ENCODE measurements at places on chromosomes 6 and 20.

- no peak for DNase-seq
These were observed 43.3 kb upstream of the IRF4 start for GRCh38 chr6:347951-348859.

- no peak for DNase-seq
These were observed 253.2 kb downstream of the UST start for GRCh38 chr6:148999929-149000468.

GRCh38 chr6:46586906-46587305, 65.7 kb downstream of the CYP39A1 start:
- no peak for DNase-seq

DNA sequence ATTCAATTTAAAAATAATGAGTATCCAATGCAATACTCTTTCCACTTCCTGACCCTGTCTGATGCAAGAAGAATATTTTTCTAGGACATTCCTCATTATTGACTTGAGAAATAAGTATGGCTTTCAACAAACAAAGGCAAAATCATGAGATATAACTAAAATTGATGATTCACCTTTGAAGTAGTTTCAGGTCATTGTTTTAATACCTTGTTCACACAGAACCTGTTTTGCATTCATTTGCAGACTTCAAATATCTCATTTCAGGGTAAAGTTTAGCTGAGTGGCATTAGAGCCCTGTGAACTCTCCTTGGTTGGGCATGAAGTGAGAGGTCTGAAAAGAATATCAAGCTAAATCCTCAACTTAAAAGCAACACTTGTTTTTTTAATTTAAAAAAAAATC, 309.2 kb downstream of the NRN1 start:
- DNase-seq = no peak

DNA sequence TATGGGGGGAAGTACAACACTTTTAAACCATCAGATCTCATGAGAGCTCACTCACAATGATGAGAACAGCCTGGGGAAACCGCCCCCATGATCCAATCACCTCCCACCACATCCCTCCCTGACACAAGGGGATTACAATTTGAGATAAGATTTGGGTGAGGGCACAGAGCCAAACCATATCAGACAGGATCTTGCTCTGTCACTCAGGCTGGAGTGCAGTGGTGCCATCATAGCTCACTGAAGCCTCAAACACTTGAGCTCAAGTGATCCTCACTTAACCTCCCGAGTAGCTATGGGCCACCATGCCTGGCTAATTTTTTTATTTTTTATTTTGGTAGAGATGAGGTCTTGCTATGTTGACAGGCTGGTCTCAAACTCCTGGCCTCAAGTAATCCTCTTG, 5.1 kb upstream of the IYD start:
- no peak for DNase-seq

DNA sequence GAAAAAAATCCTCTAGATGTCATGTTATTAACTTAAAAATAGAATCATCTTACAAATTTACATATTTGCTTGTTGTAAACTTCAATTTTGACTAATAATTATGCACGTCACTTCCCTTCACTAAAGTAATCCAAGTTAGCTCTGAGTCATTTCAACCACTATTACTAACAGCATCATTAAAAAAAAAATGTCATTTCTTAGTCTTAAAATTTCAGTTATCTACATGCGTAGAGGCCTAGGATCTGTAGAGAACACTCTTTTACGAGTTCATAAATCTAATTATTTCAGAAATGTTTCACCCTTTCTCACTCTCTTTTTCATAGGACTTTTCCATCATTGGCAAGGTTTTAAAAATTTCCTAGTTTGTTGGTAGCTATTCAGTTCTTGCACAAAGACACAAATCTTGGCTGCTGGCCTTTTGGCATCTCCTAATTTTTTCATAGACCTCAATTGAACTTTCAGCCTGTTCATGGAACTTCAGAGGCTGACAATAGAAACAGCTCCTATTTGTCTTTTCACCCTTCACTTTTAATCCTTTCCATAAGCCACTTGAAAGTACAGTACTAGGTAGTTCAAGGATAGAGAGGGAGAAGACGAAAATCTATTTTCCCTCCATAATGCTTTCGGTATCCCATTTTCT, 61.5 kb downstream of the OGFRL1 start:
- DNase-seq = no peak

- no peak for DNase-seq
These were observed 409.9 kb upstream of the SPTLC3 start for GRCh38 chr20:12598894-12599293.

DNA sequence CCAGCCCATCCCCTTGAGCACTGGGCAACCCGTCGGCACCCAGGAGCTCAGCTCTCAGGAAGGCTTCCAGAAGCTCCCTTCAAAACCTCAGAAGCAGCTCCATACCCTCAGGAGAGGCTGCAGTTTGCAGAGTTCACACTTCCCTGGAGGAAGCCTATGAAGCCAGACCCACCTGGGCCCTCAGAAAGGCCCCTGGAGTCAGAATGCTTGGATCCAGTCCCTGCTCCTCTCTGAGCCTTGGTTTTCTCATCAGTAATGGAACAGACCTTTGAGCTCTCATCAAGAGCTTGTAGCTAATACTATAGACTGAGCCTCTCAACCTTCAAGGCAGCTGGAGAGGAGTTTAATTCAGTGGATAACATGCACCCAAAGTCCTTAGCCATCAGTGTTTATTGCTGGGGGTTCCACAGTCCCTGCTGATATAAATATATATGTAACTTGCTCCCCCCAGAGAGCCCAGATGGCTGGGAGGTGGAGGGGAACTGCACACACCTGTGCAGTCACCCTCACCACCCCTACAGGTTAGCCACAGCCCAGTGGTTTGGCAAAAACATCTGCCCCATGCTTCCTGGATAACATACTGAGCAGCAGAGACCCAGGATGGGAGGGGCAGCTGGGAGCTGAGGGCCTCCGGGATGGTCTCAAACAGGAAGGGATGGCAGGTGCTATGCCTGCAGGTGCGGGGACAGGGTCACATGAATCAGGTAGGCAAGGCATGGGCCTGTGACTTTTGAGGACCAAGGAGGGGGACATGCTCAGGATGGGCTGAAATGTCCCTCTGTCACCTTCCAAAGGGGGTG, 120.1 kb downstream of the SNX5 start:
- no peak for DNase-seq

GRCh38 chr6:131642987-131643611, 6.0 kb downstream of the ENPP3 start:
- DNase-seq = no peak

GRCh38 chr20:63443606-63444395, 28.7 kb downstream of the KCNQ2 start:
- DNase-seq = no peak

- DNase-seq = no peak
These were observed 473.9 kb downstream of the PKHD1 start for GRCh38 chr6:51613558-51613957.

- DNase-seq = no peak
These were observed 1.1 kb downstream of the CCDC170 start for GRCh38 chr6:151494936-151495320.

GRCh38 chr6:115773741-115774140, 286.9 kb downstream of the FRK start:
- DNase-seq = no peak

- DNase-seq = no peak
These were observed 116.3 kb upstream of the CHD6 start for GRCh38 chr20:41734506-41734945.

- DNase-seq = no peak
These were observed 173.6 kb upstream of the CNR1 start for GRCh38 chr6:88339761-88340160.

DNA sequence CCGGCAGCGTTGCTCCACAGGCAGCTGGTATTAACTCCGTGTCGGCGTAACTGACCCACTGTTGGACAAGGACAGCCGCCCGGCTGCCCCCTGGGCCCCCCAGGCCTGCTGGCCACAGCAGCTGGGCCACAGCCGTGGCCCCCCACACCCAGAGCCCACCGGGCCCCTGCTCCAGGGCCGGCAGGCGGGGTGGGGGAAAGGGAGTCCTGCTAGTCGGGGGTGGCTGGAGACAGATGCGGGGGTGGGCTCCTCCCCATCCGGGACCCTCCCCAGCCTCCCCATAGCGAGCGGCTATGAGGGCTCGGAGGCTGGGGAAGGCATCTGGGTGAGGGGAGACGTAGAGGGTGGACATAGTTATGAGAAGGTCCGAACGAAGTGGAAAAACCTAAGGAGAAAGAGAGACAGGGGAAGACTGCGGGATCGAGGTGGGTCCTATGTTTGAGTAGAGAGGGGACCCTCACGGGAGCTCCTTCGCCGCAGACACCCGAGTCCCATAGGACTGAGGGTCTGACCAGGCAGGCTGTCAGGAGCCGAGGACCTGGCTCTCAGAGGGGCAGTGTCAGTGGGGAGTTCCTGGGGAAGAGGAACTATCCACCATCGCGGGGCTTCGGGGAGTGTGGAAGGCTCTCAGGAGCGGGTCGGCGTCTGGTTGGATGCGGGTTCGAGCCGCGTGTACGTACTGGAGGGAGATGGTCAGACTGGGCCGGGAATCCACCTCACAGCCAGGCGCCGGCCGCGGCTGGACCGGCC, 511 bp downstream of the VARS1 start:
- DNase-seq = no peak

DNA sequence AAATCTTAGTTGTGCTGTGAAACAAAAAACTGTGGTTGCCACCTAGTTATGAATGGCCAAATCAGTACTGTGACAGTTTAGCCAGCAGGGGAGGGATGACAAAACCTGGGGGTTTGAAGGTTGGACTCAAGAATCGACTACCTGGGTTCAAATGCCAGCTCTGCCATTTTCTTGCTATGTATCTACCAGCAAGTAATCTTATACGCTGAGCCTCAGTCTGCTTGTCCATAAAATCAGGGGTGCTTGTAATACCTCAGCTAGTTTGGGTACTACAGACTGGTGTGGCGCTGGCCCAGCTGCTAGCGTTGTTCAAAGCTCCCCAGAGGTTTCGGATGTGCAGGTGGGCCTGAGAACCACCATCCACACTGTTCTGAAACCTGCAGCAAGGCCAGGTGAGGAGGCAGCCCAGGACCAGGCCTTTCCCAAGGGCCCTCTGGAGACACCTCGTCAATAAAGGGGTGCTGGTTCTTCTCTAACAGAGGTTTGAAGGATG, 40.4 kb downstream of the TRAM2 start:
- no peak for DNase-seq

DNA sequence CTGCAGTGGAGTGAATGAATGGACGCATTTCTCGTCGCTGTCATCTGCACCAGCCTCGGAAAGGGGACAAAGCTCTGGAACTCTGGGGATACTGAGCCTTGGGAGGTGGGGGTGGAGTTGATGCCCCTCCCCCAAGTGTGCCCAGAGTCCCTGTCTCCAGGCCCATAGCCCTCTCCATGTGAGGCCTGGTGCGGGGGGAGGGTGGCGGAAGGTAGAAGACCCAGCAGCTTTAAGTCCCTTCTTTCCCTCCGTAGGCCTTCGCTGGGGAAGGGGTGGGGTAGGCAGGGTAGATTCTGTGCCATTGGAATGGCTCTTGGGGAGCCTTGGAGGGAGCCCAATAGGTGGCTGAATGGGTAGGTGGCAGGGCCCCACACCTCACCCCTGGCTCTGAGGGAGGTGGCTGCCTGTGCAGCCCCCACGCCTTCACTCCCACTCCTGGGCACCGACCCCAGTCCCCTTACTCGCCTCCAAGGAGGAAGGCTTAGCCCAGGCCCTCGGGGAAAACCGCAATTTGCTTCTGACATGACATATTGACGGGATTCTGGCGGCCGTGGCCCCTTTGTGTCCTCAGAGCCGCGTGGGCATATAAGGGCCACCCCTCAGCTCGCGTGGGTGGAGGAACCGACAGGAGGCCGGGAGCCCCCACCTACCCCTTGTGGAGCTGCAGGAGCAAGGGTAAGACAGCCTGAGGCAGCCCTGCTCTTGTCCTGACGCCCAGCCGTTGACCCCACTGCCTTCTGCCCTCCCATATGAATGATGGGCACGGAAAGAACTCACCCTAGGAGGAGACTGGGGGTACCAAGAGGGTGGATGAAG, at the start of gene BPIFB3:
Gene BPIFB3, plus strand, starts transcription at position 613 of the 816 bp plus-strand sequence. CDS start 1,533 bp downstream, outside the sequence.
- DNase-seq = no peak

DNA sequence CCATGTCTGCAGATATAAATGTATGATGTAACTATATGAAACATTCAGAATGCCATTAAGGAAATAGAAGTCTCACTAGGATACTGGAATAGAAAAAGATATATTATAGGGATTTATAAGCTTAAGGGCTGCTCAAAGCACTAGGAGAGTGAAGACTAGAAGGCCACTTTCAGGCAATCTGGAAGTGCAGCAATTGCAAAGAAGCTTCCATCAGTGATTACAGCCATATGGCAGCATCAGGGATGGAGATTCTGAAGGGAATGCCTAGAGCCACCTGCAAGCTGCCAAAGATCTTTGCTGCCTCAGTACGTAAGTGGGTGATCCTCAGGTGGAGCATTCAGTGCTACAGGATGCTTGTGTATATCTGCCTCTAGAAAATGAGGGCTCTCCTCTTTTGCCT, 796.2 kb upstream of the EPHA7 start:
- DNase-seq = no peak

DNA sequence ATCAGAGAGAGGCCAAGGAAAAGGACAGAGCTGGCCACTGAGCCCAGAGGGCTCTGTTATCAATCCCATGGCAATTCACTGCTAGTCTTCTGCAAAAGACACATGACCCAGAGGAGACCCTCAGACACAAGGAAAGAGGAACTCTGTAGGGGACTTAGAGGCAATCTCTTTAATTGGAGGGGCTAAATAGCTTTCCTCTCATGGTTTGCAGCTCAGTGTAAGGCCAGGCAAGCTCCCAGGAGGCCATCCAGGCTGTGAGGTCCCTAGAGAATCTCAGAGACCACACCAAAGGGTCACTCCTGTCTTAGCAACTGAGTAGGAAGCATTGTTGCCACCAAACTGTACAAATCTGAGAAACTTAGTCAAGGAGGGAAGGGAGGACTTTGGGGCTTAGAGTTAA, 10.0 kb upstream of the HLA-DOA start:
- no peak for DNase-seq

DNA sequence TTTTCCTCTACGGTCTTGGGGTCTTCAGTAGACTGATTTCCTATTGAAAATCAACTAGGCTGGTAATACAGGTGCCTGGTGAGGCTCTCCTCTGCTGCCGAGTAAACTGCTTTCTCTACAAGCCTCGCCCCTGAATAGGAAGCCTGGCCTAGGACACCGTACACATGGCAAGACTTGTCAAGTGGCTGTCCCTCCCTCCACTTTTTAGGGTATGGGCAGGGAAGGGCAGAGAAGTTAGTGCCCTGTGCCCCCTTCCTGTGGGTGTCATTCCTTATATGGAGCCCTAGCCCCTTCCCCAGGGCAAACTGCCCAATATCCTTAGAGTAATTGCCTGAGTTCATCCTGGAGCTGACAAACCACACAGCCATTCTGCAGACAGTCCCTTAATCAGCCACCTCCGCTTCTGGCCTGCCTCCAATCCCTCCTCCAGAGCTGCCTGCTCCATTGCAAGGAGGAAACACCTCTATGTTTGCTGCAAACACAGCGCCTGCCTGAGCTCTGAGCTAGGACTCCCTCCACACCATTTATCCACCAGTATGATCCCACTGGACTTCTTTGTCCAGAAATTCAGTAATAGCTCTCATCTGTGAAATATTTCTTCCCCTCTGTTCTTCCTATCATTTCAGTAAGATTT, 93.1 kb downstream of the CHD6 start:
- DNase-seq = no peak

DNA sequence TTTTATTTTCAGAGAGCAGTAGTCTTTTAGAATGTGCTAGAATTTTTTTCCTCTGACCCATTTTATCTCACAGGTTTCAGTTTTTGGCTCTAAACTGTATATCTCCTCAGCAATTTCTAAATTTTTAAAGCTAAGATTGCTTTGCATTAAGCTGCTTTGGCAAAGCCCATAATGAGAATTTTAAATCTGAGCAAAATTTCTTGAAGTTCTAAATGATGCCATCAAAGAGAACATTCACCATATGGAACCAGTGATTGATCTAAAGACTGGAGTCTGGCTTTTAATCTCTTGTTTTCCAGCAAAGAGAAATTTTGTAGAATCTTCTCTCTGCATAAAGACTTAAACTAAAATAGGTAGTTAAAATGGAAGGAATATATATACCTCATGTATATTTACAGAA, 313.6 kb downstream of the TBC1D32 start:
- no peak for DNase-seq
